ENCODE measurements at places on chromosomes 3 and 15.

- no peak for DNase-seq
Measured at GRCh38 chr15:78266806-78267205, 2.4 kb downstream of the DNAJA4 start.

DNA sequence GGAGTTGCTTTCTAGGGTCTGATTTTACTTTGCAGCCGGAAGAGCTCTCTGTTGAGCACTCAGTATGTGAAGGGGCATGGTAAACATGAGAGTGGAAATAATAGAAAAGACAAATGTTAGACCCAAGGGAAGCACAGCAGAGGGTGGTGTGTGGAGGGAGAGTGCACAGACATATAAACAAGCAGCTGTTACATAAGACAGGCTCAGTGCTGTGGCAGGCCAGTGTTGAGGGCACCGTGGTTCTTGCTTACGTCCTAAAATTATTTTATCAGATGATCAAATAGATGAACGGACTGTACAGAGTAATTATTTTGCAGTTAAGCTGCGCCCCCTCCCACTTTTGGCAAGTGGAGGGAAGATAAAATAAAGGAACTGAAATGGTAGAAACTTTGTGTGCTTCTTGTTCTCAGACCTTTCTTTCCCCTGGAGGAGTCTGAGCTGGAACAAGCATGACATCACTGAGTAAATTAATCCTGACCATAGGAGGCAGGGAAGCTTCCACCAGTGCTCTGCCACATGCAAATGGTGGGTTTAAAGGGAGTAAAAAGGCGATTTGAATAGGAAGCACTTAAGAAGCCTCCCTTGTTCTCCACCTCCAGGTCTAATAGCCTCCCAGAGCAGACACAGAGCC, 205.6 kb downstream of the IL20RB start:
- DNase-seq: no peak

DNA sequence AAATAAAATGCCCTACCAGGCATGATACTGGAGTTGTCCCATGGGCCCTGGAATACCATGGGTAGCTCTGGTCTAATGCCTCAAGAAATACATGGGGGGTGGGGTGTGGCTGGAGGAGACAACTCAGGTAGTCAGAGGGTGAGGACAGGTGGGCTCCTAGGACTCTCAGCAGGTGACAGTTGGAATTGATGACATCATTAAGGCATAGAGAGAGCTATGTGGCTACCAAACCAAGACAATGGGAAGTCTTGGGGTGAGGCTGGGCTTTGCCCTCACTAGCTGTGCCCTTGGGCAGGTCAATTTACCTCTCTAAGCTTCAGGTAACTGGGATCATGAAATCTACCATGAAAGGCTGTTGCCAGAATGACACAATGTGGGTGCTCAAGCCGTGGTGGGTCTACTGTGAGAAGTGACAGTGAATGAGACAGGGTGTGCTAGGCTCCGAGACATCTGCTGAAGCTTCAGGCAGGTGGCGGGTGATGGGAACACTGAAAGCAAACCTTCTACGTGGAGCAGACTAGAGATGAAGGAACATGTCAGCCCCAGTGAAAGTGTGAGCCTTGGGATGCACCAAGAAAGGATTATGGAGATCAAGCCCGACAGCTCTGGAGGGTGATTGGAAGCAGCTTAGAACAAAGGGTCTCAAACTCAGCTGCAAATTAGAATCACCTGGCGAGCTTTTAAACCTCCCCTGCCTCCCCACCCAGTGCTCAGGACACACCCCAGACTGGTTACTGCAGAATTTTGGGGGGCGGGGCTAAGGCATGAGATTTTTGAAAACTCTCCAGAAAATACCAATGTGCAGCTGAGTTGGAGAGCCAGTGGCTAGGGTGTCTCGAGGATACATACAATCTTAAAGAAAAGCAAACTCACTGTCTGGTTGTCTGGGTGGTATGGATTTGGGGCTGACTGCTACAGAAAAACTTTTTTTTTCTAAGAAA, 21.5 kb downstream of the SLC6A20 start:
- DNase-seq: no peak

DNA sequence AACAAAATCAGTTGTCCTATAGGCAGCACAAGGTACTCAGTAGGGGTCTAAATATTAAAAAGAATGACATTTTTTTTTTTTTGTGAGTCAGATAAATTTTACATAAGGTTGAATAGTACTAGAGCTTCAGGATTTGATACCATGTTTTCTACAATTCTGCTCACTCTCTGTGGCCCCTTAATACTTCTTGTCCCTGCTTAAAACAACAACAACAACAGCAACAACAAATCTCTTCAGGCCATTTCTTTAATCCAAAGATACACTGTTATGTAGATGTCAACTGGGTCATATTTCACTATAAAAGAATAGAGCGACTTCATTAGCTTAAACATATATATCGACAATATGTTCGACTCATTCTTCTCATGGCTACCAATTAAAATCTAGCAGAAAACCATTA, 3.0 kb downstream of the IL5RA start:
- DNase-seq: no peak

GRCh38 chr3:193585530-193585929, 7.5 kb upstream of the OPA1 start:
- DNase-seq: no peak

- DNase-seq: no peak
Measured at GRCh38 chr3:169760479-169760878, 4.4 kb downstream of the TERC start.

DNA sequence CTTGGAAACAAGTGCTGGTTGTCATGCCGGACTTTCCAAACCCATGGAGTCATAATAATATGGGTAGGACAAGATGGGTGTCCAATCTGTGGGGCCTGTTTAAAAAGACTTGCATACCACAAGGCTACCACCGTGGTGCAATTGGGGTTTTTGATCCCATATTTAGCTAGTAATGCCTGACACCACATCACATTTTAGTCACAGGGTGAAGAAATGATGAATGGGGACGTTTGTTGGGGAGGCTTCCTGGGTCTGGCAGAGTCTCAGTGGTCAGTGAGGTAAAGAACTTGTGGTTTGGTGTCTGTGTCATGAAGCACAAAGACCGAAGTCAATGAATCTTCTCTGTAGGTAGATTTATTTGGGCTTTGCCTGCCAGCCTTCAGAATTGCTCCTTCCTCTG, 31.0 kb downstream of the P3H2 start:
- no peak for DNase-seq

DNA sequence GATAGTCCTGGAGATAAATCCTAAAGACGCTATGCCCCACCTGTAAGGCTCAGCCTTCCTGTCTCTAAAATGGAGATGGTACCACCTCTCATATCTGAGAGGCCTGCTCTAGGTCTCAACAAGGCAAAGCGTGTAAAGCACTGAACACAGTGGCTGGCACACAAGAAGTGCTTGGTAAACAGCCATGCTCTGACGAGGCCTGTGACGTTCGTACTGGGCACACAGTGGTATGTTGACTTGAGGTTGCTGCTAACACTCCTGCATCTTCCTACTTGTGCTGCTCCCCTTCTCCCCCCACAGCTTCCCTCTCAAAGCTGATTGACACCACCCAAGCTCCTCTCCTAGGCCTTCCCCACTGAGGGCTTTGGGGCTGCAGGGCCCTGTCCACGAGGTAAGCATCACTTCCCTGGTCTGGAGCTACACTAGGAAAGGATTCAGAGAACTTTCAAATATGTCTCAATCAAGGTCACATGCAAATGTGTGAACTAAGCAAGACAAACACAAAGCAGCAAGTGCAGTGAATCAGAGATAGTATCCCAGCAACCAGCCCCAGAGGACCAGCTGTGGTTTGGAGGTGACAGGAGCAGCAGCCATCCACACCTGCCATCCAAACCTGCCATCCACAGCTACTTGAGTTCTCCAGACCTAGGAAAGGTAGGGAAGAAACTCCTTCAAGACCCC, 177.5 kb downstream of the STT3B start:
- DNase-seq: no peak

Measured in CD8-positive, alpha-beta memory T cell (primary cell).